Gastroesophageal sphincter (tissue), 4 donors: ENCODE measurements at places on chromosomes 16 and 17. TPM values are rescaled to one million over a fixed set of nuclear protein-coding genes. Genes with fewer than 3 reads are reported as not detected.
A peak's percentile ranks its signal among the peaks of the same experiment; 100 is the strongest.

The DNAJC7 gene
- 55.9 TPM for total RNA-seq

GRCh38 chr17:40490289-40490853 is 11.1 kb downstream of the TNS4 start:
- ATAC-seq: peak; percentile 73

GRCh38 chr16:89949756-89950155 is 1.2 kb downstream of the DEF8 start:
- ATAC-seq: no peak

The SNX20 gene
- 0.84 TPM for total RNA-seq

GRCh38 chr16:54317101-54317611 is 30.6 kb upstream of the IRX3 start:
- no peak for ATAC-seq

The CES4A gene
- total RNA-seq: 3.9 TPM

DNA sequence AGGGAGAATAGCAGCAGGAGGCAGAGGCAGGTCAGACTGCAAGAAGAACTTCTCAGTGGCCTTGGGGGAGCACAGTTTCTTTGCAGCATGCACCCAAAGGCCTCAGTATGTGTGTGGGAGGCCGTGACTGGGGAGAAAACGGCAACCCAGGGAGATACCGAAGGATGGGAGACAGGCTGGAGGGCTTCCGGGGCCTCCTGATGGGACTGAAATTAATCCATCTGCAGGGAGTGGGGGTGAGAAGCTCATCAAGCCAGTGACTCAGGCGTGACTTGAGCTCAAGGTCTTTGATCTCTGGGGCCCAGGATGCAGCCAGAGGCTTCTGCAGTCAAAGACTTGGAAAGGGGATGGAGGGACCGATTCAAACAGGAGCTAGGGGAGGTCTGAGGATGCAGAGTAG is 5.1 kb upstream of the C17orf113 start:
- no peak for ATAC-seq

The AIPL1 gene
- total RNA-seq: not detected

The KRTAP3-1 gene
- not detected for total RNA-seq
